Activated T-helper 1 cell treated with anti-CD3 and anti-CD28 coated beads, Interleukin-2, amount 50 U/mL, for 16 hours (primary cell): ENCODE measurements at places on chromosomes 5 and 9.

GRCh38 chr5:138240650-138241385 lies 27.7 kb upstream of the CDC23 start:
- no peak for DNase-seq

DNA sequence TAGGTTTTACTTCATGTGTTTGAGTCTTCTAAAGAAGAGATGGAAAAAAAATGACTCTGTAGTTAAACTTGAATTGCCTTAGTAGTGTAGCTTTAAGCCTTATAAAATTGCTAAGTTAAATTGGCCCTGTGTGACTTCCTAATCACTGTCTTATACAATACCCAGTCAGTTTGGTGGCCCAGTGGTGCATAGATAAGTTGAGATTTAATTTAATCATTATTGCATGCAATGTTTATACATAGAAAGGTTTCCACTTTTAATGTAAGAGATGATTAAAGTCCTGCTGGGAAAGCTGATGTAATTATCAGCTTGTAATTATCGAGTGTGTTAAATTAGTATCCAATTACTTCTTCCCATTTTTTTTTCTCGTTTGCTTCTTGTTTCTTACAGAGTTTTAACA lies 187.1 kb downstream of the TRIO start:
- DNase-seq, result no peak

DNA sequence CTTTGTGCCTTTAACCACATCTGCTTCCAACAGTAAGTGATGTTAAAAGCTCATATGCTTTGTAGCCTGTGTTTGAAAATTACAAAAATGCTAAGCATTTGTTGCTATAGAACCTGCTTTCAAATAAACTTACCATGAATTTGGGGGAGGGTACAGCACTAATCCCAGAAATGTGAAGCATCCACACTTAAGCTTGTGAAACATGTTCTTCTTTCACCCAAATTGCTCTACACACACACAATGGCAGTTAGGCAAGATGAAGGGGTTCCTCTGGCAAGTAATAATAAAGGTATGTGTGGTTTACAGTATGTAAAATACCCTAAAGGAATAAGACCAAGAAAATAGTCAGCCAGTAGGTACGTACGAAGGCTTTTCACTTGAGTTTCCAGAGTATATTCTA lies 165.6 kb downstream of the SMARCA2 start:
- DNase-seq, result no peak

- DNase-seq, result no peak
Observed at GRCh38 chr5:24005384-24005783, 498.0 kb downstream of the PRDM9 start.
